ENCODE measurements at places on chromosomes 16 and 17. TPM values are rescaled to one million over a fixed set of nuclear protein-coding genes. Genes with fewer than 3 reads are reported as not detected.

The ACSF3 gene
- total RNA-seq = 43.6 TPM

The AXIN2 gene
- total RNA-seq = 0.61 TPM

The SPATA22 gene
- not detected for total RNA-seq

The RAB37 gene
- 51.7 TPM for total RNA-seq

The KCNAB3 gene
- total RNA-seq = 6.6 TPM

The ADORA2B gene
- total RNA-seq = 0.49 TPM

The CD300H gene
- total RNA-seq = not detected

GRCh38 chr17:75404223-75404730, 1.2 kb downstream of the GRB2 start:
- peak; percentile 75 for DNase-seq
- peak overlapping the region; percentile 91 for H3K27ac ChIP-seq
- peaks cover 18% of the 10 kb centered on the region for H3K36me3 ChIP-seq

DNA sequence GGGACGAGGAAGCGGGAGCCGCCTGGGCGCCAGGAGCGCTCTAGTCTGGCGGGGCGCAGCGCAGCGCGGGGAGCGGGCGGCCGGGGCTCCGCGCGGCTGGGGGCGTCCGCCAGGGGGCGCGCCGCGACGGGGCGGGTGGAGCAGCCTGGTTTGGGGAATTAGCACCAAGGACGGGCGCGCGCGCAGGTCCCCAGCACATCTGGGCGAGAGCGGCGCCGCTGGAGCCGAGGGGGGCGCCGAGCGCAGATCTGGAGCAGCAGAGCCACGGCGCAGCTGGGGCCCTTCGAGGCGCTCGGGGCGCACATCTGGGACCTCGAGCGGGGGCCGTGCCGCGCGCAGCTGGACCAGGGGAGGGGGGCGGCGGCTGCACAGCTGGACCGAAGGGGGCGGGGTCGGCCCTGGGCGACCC, at the start of gene NXPH3:
NXPH3 (plus strand) TSS at position 193 of the 409 bp plus-strand sequence. CDS start 349 bp downstream, outside the sequence.
- peaks cover 21% of the 10 kb centered on the region for H3K4me1 ChIP-seq
- H3K36me3 ChIP-seq = no peaks in the 10 kb centered on the region
- DNase-seq = peak; percentile 75
- no peak within 1 kb of the TSS for H3K27ac ChIP-seq
- H3K27me3 ChIP-seq = peaks cover 65% of the 10 kb centered on the region
- peak within 1 kb of the TSS; percentile 64 for H3K4me3 ChIP-seq

DNA sequence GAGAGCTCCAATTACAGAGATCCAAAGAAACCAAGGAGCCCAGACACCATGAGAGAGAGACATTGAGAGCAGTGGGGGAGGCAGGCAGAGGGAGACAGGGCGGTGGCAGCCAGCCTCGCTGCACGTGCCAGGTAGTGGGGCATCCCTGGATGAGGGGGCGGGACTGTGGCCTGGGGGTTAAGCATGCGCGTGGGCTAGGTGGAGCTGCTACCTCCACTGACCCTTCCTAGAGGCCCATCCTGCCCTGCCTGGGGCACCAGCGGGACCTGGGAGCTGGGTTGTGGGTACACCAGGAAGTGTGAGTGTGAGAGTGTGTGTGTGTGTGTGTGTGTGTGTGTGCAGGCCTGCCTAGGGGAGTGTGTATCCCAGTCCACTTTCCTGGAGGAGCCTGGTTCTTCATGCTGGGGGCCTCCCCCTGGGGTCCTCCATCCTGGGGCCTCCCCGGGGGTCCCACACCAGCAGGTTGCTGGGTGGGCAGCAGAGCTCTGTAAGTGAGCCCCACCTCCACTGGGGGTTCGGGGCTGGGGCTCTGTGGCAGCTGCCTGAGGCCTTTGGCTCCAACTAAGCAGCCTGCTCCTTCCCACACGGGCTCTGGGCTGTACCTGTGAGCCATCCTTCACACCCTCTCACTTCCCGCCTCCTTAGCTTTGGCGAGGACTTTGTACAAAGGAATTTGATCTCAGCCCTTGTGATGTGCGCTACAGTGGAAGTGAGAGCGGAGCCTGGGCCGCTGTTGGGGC, 127.4 kb downstream of the IRF8 start:
- H3K4me3 ChIP-seq = no peak overlapping the region
- no peak for DNase-seq
- no peak overlapping the region for H3K27ac ChIP-seq
- H3K27me3 ChIP-seq = peaks cover 12% of the 10 kb centered on the region
- H3K4me1 ChIP-seq = no peaks in the 10 kb centered on the region
- no peaks in the 10 kb centered on the region for H3K36me3 ChIP-seq

DNA sequence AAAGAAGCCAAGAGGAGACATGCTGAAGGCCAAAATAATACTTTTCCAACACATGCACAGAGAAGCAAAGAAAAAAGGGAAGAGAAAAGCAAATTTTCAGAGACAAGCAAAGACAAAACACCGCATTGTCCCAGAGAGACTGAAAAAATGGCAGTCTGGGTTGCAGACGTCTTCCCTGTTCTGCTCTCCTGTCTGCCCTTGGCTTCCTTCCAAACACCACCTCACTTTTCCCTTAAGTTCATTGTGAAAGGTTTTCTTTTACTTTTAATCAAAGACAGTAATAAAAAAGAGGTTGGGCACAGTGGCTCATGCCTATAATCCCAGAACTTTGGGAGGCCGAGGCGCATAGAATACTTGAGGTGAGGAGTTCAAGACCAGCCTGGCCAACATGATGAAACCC, 21.2 kb upstream of the VAT1L start:
- no peak for DNase-seq
- no peaks in the 10 kb centered on the region for H3K36me3 ChIP-seq
- H3K4me1 ChIP-seq = no peaks in the 10 kb centered on the region
- H3K27me3 ChIP-seq = peaks cover 12% of the 10 kb centered on the region
- H3K4me3 ChIP-seq = no peak overlapping the region
- no peak overlapping the region for H3K27ac ChIP-seq

- H3K27ac ChIP-seq = no peak overlapping the region
- H3K4me3 ChIP-seq = no peak overlapping the region
- H3K36me3 ChIP-seq = peaks cover 14% of the 10 kb centered on the region
- no peak for DNase-seq
- no peaks in the 10 kb centered on the region for H3K4me1 ChIP-seq
These were observed 25.6 kb downstream of the RNF135 start for GRCh38 chr17:30996486-30996885.

DNA sequence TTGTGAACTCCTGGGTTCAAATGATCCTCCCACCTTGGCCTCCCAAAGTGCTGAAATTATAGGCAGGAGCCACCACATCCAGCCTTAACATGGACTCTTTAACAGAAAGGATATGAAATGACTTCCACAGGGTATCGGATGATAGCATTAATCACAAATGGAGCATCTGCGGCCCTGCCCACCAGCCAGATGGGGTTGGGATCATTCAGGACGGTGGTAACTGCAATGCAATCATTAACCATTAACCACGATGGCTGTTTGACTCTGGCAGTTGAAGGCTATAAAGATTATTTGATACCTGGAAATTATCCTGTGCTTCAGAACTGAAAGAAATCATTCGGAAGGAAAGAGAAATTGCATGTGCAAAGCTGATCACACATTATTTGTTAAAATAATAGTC, 5.3 kb upstream of the CHST5 start:
- H3K4me1 ChIP-seq = peaks cover 1% of the 10 kb centered on the region
- no peak overlapping the region for H3K27ac ChIP-seq
- no peaks in the 10 kb centered on the region for H3K36me3 ChIP-seq
- no peaks in the 10 kb centered on the region for H3K27me3 ChIP-seq
- no peak overlapping the region for H3K4me3 ChIP-seq

GRCh38 chr17:17119533-17119932, 77.3 kb downstream of the MPRIP start:
- peaks cover 77% of the 10 kb centered on the region for H3K4me1 ChIP-seq
- H3K27ac ChIP-seq = peak overlapping the region; percentile 87
- no peaks in the 10 kb centered on the region for H3K27me3 ChIP-seq
- H3K4me3 ChIP-seq = no peak overlapping the region
- no peaks in the 10 kb centered on the region for H3K36me3 ChIP-seq

DNA sequence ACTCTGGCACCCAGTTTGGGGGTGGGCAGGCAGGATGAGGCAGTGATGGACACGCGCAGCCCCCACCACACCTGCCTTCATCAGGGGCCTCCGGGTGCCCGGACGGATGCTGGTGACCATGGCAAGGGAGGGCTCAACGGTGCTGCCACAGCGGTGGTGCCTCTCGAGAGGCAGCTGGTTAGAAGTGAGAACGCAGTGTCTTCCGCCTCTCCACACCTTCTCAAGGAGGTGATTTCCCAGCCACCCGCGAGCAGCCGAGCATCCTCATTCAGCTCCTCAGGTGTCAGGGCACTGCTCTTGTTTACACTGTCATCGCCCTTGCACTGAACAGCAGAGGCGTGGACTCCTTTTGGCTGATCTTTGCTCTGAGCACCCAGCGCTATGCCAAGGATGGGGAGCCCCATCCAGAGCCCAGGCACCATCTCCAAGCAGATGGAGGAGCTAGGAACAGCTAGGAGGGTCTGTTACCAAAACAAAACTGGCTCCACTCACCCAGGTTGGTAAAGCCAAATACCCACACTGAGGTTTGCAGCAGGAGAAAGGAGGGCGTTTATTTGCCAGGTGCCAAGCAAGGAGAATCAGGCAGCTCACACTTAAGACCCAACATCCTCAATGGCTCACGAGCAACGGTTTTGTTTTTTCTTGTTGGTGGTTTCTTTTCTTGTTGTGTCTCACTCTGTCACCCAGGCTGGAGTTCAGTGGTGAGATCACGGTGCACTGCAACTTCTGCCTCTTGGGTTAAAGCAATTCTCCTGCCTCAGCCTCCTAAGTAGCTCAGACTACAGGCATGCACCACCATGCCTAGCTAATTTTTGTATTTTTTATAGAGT, 174.3 kb upstream of the TNRC6C start:
- H3K4me1 ChIP-seq = peaks cover 26% of the 10 kb centered on the region
- peaks cover 4% of the 10 kb centered on the region for H3K27me3 ChIP-seq
- peak overlapping the region; percentile 48 for H3K4me3 ChIP-seq
- peak overlapping the region; percentile 83 for H3K27ac ChIP-seq
- DNase-seq = peak; percentile 84

DNA sequence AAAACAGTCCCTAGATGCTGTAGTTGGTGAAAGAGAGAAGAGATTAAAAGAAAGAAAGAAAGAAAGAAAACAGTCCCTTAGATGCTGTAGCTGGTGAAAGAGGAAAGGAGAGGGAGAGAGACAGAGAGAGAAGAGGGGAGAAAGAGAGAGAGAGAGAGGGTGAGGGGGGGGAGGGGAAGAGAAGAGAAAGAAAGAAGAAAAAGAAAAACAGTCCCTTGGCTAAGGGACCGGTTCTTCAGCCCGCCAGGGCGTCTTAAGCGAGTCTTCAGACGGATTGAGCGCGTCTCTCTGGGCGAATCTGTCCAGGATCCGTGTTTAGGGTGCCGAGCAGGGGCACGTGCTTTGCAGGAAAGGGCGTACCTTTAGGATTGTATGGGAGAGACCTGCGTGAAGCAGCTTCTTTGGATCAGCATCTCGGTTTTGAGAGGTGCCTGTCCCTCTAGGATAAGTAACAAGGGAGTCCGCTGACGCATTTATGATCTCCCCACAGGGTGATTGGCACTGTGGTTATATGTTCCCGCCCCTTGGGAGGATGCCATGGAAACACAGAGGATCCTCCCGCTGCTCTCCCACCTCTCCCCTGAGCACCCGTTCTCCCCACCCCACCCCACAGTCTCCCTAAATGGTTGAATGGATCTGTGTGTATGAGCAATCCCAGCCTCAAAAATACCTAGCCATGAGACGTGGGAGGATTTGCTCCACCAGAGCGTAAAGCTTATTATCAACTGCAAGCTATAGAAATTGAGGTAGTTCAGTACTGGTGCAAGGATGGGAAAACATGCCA, 16.7 kb downstream of the GNGT2 start:
- H3K36me3 ChIP-seq = no peaks in the 10 kb centered on the region
- peak overlapping the region; percentile 88 for H3K4me3 ChIP-seq

GRCh38 chr17:82677353-82677925, 21.1 kb downstream of the RAB40B start:
- no peak overlapping the region for H3K27ac ChIP-seq
- no peaks in the 10 kb centered on the region for H3K4me1 ChIP-seq
- no peak overlapping the region for H3K4me3 ChIP-seq
- peaks cover 4% of the 10 kb centered on the region for H3K36me3 ChIP-seq

DNA sequence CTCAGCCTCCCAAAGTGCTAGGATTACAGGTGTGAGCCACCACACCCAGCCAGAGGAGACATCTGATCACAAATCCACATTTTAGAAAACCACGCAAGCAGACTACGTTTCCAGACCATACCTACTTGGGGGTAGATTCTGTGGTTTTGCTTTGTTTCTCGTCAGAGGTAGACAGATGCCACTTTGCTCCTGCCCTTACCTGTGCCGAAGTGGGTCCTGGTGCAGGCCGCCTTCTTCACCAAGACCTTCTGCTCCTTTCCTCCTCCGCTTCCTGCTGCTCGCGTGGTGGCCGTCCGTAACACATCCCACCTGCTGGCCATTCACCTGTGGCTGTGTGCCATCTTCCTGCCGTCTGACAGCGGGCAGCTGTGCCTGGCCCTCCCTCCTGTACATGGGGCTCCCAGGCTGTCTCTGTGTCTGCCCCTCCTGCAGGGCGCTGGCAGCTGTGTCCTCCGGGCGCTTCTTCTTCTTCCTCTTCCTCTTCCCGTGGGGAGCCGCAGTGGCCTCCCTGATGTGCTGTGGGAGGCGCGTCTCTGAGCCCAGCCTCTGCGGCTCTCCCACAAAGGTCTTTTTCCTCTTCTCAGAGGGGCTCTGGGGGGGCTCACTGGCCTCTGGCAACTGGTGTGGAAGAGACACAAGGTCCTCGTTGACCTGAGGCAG, 21.2 kb upstream of the CYTH1 start:
- peak overlapping the region; percentile 80 for H3K4me3 ChIP-seq
- peaks cover 59% of the 10 kb centered on the region for H3K36me3 ChIP-seq
- H3K4me1 ChIP-seq = peaks cover 65% of the 10 kb centered on the region
- peak overlapping the region; percentile 82 for H3K27ac ChIP-seq

- H3K36me3 ChIP-seq = no peaks in the 10 kb centered on the region
- no peak overlapping the region for H3K4me3 ChIP-seq
- H3K27ac ChIP-seq = no peak overlapping the region
- no peak for DNase-seq
These were observed 47.9 kb upstream of the SREBF1 start for GRCh38 chr17:17884391-17885357.

GRCh38 chr17:20226814-20227482, 217.8 kb downstream of the SPECC1 start:
- H3K4me1 ChIP-seq = peaks cover 8% of the 10 kb centered on the region
- peak; percentile 83 for DNase-seq
- no peak overlapping the region for H3K4me3 ChIP-seq
- H3K27ac ChIP-seq = no peak overlapping the region

GRCh38 chr17:35241520-35241919, 1.4 kb upstream of the SLFN5 start:
- peak; percentile 52 for DNase-seq
- H3K27ac ChIP-seq = peak overlapping the region; percentile 99
- peaks cover 59% of the 10 kb centered on the region for H3K36me3 ChIP-seq
- no peaks in the 10 kb centered on the region for H3K27me3 ChIP-seq
- peaks cover 66% of the 10 kb centered on the region for H3K4me1 ChIP-seq
- peak overlapping the region; percentile 100 for H3K4me3 ChIP-seq

GRCh38 chr17:5526821-5527598, 40.6 kb downstream of the MIS12 start:
- H3K27ac ChIP-seq = peak overlapping the region; percentile 69
- H3K4me1 ChIP-seq = peaks cover 18% of the 10 kb centered on the region
- DNase-seq = peak; percentile 75
- no peak overlapping the region for H3K4me3 ChIP-seq
- H3K27me3 ChIP-seq = no peaks in the 10 kb centered on the region
